ENCODE measurements at places on chromosomes 5 and 9. TPM values are rescaled to one million over a fixed set of nuclear protein-coding genes. Genes with fewer than 3 reads are reported as not detected.

C9 gene
- not detected for total RNA-seq

FGF10 gene
- not detected for total RNA-seq

MAML1 gene
- 12.5 TPM for total RNA-seq

IARS1 gene
- total RNA-seq = 188 TPM

CNTFR gene
- total RNA-seq = 0.78 TPM

GPR151 gene
- total RNA-seq = not detected

PCDHA1 gene
- 0.03 TPM for total RNA-seq

MEF2C gene
- not detected for total RNA-seq

SHROOM1 gene
- 5.9 TPM for total RNA-seq

CCDC192 gene
- total RNA-seq = not detected

IFNA2 gene
- total RNA-seq = not detected

SEMA6A gene
- total RNA-seq = not detected

FGF1 gene
- total RNA-seq = 0.03 TPM

C8G gene
- total RNA-seq = not detected

- no peak for DNase-seq
These were observed 340.0 kb upstream of the PIK3R1 start for GRCh38 chr5:67875601-67876000.

- no peak for DNase-seq
These were observed 80.2 kb downstream of the PLAC8L1 start for GRCh38 chr5:146025114-146025680.

DNA sequence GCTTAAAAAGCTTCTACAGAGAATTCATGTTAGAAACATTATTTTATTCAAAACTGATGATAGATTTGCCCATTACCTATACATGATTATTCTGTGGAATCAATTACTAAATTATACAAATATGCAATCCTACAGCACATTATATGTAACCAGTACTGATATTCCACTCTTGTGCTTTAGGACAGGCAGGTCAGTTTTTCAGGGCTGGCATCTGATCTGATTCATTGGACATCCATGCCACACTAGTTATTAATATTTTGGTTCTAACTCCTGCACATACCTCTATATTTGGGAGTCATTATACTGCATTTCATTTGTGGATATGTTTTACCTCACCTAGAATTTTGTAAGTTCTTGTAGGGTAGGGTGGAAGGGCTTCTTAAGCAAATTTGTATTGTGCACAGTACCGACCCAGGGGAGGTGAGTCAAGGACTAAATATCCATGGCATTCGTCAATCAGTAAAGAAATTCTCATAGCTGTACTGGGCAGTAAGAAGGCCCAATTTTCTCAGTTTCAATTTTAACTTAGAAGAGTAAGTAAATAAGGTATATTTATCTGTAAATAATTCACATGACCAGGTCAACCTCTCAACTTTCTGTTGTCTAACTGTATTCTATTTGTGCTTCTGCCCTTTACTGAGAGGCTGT is 33.5 kb downstream of the ELOVL7 start:
- no peak for DNase-seq

DNA sequence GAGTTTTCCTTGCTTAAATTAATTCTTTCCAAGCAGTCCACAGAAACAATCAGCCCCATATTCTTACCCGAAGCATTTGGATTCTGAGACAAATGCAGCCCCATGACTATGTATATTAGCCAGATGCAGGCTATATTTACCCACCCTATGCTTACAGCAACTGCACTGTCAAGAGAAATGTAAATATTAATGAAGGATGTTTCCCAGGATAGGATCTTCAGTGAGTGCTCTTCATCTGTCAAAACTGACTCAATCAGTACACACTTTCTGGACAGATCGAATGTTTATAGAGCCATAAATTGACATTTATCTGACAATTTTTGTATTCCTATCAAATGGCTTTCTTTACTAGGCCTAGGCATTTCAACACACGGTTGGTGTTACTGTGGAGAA is 725.3 kb upstream of the SEMA6A start:
- no peak for DNase-seq

DNA sequence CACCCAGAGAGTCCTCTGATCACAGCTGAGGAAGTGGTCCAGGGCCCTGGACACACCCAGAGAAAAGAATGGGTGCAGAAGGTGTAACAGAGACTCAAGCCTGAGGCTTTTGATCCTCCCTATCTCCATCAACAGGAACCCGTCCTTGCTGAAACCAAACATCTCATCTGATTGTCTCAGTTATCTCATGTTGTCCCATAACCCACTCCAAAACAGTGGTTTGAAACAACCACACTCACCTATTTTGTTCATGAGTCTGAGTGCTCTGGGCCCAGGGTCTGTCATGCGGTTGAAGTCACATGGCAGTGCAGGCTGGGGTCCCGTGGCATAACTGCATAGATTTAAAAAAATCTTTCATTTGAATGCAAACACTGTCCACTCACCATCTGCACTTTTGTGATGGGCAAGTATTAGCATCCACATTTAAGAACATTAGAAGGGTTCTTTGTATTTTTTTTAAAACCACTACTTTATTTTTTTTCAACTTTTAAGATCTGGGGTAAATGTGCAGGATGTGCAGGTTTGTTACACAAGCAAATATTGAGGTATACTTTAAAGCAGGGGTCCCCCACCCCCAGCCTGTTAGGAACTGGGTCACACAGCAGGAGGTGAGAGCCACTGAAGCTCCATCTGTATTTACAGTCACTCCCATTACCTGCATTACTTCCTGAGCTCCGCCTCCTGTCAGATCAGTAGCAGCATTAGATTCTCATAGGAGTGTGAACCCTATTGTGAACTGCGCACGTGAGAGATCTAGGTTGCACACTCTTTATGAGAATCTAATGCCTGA is 255.8 kb downstream of the ROR2 start:
- no peak for DNase-seq

- no peak for DNase-seq
These were observed 103.1 kb upstream of the SLC44A1 start for GRCh38 chr9:105141146-105141975.

DNA sequence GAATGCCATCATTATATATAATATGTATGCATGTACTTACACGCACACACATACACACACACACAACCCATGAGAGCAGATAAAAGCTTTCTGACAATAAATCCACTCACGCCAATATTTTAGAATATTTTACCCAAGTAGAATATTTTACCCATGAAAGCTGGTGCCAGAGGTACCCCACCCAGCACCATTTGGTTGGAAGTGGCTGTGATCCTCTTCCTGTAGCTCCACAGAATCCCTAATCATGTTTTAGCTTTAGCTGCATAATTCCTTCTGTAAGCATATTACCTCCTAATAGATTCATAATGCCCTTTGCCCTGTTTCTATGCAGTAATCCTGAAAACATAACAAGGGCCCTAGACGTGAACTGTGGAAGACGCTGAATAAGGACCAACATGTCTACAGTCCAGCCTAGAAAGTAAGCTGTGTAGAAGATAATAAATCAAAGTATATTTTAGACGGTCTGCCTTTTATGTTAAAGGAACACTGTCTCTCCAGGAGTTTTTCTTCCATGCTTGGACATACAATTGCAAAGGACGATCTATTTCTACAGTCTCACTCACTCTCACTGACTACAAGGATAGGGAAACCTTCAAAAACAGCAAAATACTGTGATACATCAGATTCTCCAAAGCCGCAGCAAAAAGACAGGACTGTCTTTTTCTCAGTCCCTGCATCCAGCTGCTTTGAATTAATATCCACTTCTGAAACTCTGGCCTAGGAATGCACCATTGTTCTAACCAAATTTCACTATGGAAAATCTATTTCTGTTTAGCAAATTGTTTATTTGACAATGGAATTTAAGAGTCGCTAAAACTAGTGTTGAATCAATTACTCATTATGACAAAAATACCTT is 98.2 kb downstream of the USP20 start:
- peak; percentile 73 for DNase-seq

DNA sequence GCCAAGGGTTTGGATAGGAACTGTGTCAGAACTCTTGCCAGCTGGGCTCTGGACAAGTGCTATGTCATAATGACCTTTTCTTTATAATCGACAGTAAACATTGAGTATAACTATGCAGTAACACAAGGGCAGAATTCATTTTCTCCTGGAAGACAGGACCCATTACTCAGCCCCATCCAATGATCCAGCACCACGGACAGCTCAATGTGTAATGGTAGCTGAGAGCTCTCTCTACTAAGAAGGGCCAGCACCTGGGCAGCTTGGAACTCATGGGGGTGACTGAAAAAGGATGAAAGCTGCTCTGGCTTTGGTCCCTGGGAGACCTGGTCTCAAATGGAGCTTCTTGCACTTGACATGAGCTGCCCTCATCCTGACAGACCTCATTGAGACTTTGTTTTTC is 347.8 kb downstream of the TRIM32 start:
- DNase-seq = peak; percentile 46

GRCh38 chr9:130042406-130042884 is 544 bp downstream of the FNBP1 start:
- DNase-seq = no peak

GRCh38 chr9:129391221-129391661 is 213.2 kb upstream of the IER5L start:
- DNase-seq = no peak

- no peak for DNase-seq
These were observed 2.2 kb upstream of the PRRT1B start for GRCh38 chr9:131543141-131543540.

GRCh38 chr5:146059460-146060220 is 45.7 kb downstream of the PLAC8L1 start:
- DNase-seq = no peak

GRCh38 chr5:50727149-50727496 is 60.7 kb downstream of the PARP8 start:
- DNase-seq = no peak

DNA sequence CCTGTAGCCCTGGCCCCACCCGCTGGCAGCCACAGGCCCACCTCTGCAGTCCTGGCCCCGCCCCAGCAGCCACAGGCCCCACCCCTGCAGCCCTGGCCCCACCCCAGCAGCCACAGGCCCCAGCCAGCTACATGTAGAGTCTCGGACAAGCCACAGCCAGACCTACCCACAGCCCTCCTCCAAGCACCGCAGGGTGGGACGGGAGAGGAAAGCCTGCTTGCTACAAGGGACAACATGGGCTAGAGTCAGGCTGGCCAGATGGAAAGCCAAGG is 49.5 kb upstream of the SARDH start:
- DNase-seq = peak; percentile 2

GRCh38 chr9:127526655-127527559 is 75.6 kb downstream of the LRSAM1 start:
- peak; percentile 42 for DNase-seq

GRCh38 chr9:79127661-79128060 is 444.1 kb upstream of the TLE4 start:
- DNase-seq = no peak

- DNase-seq = no peak
These were observed 273.2 kb upstream of the PRDM9 start for GRCh38 chr5:23234197-23234596.

DNA sequence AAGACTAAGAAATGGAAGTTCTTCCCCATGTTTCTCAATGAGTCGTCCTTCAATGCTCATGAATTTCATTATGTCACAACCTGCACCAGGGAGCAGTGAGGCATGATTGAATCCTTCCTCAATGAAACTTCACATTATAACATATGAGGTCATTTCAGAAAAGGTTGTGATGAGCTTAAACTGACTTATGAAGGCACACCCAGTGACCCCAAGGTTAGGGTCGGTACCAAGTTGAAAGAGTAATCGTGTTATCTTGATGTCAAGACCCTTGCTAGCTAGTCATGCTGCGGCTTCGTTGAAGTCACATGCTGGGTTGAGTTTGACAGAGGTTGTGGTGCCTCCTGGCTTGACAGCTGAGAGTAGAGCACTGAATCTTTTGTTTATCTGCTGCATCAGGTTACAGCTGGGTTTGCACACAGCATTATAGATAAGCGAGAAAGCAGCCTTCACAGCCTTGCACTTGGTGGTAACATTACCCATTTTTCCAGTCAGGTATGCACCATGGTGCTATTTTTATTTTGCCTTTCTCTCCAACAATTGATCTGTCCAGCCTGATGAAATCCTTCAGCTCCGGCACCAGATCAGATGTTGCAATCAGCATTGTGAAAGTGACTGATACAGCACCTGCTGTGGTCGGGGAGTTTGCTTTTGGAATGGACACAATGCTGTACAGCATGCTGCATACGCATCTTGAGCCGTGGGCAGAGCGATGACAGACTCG is 133.2 kb downstream of the ERCC6L2 start:
- no peak for DNase-seq

- DNase-seq = no peak
These were observed 187.9 kb upstream of the TLX3 start for GRCh38 chr5:171120986-171121622.

DNA sequence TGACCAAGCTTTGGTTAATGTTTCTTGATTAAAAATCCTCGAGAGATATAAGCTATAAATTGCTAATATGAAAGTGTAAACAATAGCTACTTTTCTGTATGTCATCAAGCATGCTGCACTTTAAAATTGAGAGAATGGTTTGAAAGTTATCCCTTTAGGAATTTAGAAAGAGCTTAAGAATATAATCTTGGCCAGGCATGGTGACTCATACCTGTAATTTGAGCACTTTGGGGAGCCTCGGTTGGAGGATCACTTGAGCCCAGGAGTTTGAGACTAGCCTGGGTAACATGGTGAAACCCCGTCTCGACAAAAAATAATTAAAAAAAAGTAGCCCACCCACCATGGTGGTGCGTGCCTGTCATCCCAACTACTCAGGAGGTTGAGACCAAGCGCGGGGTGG is 12.2 kb upstream of the MROH2B start:
- DNase-seq = no peak

DNA sequence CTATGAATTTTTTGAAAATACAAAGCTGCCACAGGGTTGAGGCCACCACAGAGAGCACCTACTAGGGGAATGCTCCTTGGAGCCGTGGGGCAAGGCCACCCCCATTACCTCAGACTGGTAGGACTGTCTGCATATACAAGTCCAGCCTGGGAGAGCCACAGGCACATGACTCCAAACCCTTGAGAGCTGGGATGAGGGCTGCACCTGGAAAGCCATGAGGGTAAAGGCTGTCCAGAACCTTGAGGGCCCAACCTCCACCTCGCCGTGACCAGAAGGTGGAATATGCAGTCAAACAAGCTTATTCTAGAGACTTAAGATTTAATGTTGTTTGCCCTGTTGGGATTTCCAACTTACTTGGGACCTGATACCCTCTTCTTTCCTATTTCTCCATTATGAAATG is 69.5 kb upstream of the TSLP start:
- DNase-seq = no peak

GRCh38 chr5:135138116-135138850 is 104.3 kb upstream of the PITX1 start:
- DNase-seq = peak; percentile 2

- DNase-seq = no peak
These were observed 263.5 kb downstream of the CD180 start for GRCh38 chr5:66933066-66933465.

- DNase-seq = no peak
These were observed 72.6 kb downstream of the FOXD1 start for GRCh38 chr5:73375949-73376348.
